Lower leg skin (tissue), 4 donors: ENCODE measurements at places on chromosomes 7 and 10. TPM values are rescaled to one million over a fixed set of nuclear protein-coding genes. Genes with fewer than 3 reads are reported as not detected.

DNA sequence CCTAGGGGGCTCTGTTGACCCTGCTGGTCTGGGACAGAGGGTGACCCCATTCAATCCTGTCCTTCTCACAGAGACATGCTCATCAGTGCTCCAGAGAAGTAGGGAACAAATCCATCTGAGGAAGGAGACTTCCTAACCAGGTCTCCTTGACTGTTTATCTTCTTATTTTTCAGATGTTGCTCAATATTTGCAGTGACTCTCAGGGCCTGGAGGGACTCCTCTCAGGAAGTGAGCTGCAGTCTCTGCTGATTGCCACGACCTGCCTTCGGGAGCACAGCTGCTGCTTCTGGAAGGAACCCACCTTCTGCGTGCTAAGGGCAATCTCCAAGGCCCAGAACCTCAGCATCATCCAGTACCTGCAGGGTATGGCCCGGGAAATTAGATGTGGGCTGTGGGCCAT, 41.0 kb downstream of the WDFY4 start:
- no peak for DNase-seq

Gene CALHM2
- 16.4 TPM for total RNA-seq

- no peak for DNase-seq
These were observed 273.2 kb downstream of the CDK14 start for GRCh38 chr7:90869335-90869734.

DNA sequence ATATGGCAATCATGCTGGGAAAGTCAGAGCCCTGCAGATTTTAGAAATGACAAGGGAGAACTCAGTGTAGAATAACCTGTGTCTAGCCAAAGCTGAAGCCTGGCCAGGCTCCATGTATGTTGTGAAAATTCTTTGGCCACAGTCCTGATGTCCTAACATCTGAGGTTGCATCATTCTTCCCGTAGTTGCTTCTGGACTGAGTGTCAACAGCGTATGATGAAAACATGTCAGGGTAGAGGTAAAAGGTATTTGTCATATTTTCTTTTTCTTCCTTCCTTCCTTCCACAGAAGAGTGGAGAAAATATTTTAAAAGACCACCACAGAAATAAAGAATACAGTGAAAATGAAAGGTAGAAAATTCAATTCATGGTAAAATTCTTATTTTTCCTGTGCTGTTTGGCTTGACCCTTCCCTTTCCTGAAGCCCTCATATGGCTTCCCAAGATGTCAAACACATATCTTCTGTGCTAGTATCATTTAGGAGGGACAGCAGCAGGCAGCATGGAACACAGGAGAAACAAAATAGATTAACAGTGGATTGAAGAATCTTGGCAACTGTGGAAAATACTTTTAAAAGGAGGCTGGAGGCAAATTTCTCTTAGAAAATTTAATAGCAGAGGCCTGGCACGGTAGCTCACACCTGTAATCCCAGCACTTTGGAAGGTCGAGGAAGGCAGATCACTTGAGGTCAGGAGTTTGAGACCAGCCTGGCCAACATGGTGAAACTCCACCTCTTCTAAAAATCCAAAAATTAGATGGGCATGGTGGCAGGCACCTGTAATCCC, 18.9 kb upstream of the NRBF2 start:
- peak; percentile 93 for DNase-seq

DNA sequence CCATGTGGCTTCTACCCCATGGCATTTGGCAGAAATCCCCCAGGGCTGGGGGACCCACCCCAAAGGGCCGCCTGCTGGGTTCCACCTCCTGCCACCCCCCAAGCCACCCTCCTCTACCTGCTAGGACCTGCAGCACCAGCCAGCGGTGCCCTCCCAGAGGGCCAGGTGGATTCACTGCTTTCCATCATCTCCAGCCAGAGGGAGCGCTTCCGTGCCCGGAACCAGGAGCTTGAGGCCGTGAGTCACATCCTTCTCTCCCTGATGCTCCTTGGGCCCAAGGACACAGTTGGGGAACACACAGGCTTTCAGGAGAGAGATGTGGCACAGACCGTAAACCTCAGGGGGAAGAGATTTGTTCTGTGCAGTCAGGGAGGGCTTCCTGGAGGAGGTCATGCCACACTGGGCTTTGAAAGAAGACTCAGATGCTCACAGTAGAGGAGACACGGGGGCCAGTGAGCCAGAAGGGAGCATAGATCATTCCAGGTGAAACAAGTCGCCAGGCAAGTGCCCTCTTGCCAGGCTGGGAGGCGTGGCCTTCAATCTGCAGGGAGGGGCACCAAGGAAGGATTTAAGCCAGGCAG, 11.5 kb upstream of the SH2B2 start:
- DNase-seq: no peak

- no peak for DNase-seq
These were observed 1.3 kb downstream of the PTN start for GRCh38 chr7:137342265-137342664.

GRCh38 chr10:9823268-9823930, 1194.3 kb upstream of the CELF2 start:
- DNase-seq: no peak

GRCh38 chr7:16918288-16918895, 36.6 kb upstream of the AGR3 start:
- no peak for DNase-seq

Gene GALNT17
- total RNA-seq: 0.63 TPM

DNA sequence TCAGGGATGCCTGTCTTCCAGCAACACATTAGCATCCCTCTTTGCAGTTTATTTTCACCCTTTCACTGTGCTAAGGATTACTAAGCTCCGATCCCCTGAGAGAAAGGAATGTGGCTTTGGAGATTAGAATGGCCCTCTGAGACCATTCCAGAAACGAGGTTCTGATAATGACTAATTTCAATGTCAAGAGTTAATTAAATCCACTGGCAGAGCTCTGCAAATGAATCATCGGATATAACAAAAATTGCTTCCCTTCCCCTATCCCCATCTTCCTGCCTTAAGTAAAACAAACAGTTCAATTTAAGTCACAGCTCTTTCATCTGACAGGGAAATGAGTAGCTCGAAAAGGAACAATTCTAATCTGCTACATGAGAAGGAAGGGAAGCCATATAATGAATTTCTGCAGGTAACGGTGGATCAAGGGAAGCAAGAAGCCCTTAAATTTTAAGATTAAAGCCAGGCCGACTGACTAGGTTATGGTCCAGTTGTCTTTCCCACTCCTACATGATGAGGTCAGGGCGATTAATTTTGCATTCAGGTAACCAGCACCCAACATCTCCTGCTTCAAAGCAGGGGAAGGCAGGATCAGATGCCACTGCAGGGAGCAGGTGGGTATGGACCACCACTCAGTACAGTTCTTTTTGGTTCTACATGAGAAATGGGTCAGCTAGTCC, 50.5 kb downstream of the MALSU1 start:
- DNase-seq: no peak

DNA sequence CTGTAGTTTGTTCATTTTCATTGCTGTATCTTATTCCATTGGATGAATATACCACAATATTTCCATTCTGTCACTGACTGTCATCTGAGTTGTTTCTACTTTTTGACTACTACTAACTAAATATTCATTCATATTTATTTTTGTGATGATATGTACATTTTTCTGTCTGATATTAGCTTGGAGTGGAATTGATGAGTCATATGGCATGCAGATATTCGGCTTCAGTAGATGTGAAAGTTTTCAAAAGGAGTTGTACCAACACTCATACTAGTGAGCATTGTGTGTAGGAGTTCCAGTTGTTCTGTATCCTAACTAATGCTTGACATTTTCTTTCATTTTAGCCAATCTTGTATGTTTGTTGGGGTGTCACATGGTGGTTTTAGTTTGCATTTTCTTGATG, 7.7 kb downstream of the RUNDC3B start:
- no peak for DNase-seq

GRCh38 chr7:8214244-8214824, 47.6 kb downstream of the ICA1 start:
- no peak for DNase-seq

Gene DLX6
- 5.0 TPM for total RNA-seq

- DNase-seq: no peak
These were observed 96.2 kb upstream of the INSIG1 start for GRCh38 chr7:155201325-155202087.

GRCh38 chr7:71750290-71750689, 618.3 kb downstream of the GALNT17 start:
- no peak for DNase-seq

Gene AMPH
- 6.7 TPM for total RNA-seq

GRCh38 chr10:118430190-118430589, 88.1 kb upstream of the FAM204A start:
- DNase-seq: no peak

DNA sequence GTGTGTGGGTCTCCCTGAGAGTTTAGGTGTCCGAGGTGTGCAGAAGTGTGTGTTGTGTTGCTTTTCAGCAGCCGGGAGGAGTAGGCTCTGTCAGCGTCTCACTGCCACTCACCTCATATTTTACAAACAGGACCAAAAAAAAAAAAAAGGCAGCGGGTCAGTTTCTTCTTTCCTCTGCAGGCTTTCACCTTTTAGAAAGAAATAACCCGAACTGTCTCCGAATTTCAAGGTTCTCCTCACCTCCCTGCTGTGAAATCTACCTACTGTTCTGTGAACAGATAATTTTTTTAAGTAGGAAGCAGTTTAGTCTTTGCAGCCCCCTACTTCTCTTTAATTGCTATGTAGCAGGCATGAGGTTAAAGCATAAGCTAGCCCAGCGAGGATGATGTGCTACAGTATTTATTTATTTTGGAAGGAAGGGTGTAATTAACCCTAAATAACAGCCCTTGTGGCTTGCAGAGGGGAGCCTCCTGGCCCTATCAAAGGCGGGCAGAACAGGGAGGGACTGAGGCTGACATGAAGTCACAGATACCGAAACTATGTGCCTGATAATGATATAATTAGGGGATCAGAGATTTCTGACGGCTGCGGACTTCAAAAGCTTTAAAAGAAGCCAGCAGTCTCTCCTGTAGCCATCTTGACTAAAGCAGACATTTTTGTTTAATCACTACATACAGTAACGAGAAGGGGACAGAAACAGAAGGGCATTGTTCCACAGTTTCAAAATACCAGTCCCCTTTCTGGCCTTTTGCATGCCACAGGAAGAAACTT, 1.6 kb downstream of the BAMBI start:
- DNase-seq: no peak

GRCh38 chr10:75643944-75644692, 212.7 kb downstream of the LRMDA start:
- no peak for DNase-seq

DNA sequence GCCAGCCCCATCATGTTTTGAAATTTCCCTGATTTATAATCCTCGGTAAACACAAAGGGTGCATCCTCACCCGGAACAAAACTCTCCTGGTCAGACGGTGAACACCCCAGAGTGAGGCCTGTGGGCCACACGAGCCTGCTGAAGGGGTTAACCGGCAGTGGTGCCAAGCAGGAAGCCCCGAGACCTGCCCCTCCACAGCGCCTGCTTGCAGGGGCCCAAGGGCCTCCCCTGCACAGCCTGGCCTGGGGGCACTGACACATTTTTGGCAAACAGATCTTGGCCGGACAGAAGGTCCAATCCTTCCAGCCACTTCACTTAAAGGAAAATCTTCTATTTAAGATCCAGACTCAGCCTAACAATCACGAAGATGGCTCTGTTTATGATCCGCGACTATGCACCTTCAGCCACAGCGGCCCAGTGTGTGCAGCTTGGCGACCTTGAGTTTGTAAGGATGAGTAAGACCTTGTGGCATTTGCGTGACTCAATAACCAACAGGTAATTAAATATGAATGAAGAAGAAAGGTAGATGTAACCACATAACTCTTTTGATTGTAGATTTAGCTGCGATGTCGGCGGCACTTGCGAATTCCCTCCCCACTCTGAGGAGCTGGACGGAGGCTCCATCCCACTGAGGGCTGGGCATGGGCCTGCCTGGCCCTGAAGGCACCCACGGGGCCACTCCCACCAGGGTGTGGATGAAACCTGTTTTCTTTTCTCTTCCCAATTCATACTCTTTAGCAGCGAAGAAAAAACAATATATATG, 328.2 kb downstream of the DNAJB6 start:
- no peak for DNase-seq

DNA sequence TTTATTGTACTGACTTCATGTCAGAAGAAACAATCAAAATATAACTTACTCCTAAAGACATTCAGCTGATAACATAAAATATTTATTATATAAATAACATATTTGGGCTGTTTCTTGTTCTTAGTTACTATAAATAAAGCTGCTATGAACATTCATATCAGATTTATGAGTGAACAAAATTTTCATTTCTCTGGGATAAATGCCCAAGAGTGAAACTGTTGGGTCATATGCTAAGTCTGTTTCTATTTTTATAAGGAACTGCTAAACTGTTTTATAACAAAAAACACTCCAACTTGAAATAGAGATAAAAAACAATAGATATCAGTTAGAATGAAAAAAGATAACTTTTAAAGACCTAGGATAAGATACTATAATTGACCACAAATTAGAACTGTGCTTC, 26.5 kb upstream of the CC2D2B start:
- no peak for DNase-seq

Gene LRRC18
- total RNA-seq: not detected

- DNase-seq: no peak
These were observed 52.1 kb upstream of the MTURN start for GRCh38 chr7:30082686-30083085.

DNA sequence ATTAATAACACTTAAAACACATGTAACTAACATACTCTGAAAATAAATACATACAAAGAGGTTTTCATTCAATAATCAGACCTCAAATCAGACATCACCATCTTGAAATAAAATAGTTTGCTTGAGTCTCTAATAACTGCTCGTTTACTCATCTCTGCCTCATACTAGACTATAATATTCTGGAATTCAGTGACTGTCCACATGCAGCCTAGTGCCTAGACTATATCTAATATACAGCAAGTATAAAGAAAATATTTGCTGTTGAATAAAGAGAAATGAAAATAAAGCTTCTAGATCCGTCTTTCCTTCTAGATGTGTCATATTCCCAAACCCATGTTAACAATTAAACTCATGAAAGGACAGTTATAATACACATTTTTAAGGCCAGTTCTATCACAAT, 236.3 kb upstream of the LRRN3 start:
- DNase-seq: no peak

Gene APBB1IP
- total RNA-seq: 3.0 TPM

Gene DKK1
- 68.9 TPM for total RNA-seq

DNA sequence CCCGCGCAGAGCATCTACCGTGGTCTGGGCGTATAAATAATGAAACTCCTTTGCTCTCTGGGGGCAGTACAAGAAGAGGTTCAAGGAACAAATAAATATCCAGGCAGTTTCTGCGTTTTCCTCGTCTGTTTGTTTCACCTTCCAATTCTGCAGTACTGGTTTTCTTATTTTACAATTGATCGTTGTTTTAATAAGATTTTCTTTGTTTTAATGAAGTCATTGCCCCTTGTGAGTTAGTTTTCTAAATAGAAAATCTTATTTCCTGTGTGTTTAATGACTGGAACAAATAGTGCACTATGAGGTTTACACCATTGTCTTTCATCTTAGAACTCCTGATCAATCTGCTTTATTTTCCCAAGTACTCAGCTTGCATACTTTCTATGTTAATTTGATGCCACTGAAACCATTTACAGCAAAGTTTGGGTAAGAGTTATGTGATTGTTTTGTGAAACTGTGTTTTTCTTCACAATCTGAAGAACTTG, 1.2 kb downstream of the PLEKHA1 start:
- no peak for DNase-seq
